ENCODE measurements at places on chromosomes 6 and 20. TPM values are rescaled to one million over a fixed set of nuclear protein-coding genes. Genes with fewer than 3 reads are reported as not detected.

GRCh38 chr6:72363844-72364740 is 257.8 kb upstream of the KCNQ5 start:
- no peak for DNase-seq

- no peak for DNase-seq
These were observed 41.1 kb downstream of the CNR1 start for GRCh38 chr6:88124925-88125557.

DNA sequence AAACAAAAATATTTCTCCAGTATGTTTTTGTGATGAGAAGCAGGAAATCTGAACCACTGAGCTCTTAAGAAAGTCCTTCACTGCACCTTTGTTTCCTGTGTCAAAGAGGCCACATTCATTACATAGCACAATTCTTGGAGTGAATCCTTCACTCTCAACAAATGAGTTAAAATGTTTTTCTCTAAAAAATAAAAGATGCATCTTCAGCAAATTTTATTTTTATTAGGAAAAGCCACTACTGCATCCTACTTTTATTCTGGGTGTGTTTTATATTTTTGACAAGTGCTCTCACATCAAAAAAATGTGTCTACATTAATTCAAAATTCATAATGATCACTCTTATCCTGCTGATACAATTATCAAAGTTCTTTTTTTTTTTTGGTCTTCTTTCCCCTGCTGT is 76.3 kb downstream of the PLCB4 start:
- DNase-seq, result no peak

- DNase-seq, result no peak
These were observed 1023.6 kb upstream of the CITED2 start for GRCh38 chr6:140398076-140398475.

DNA sequence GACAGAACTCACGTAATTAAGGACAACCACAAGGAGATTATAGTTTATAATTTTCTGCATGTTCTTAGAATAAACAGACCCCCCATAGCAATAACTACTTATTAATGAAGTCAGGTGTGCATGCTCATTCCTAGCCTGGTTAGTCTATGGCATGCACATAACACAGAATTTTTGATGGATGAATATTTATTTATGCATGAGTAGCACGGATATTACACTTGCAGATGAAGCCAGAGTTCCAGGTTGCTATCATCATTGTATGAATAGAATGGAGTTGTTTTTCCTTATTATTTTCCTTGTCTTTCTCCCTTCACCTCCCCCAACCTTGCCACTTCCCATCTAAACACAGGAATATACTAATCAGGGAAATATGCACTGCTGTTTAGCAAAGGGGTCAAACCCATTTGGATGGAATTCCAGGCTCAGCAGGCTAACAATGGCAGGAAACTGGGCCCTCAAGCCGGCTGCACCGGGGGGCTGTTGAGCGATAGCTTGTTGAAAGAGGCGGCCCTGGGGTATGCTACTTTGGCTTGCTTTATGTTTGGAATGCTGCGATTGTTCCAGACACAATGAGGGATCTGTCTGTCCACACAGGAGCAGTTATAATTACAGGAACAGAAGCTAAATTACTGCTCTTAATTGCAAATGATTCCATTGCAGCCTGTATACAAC is 112.6 kb downstream of the TMEM170B start:
- DNase-seq, result no peak

GRCh38 chr20:1622450-1622849 is 2.6 kb upstream of the SIRPB1 start:
- DNase-seq, result no peak

Gene CALHM4
- not detected for total RNA-seq

Measured in activated naive CD8-positive, alpha-beta T cell treated with anti-CD3 and anti-CD28 coated beads for 36 hours (primary cell).